ENCODE measurements at places on chromosomes 7 and 10.
A peak's percentile ranks its signal among the peaks of the same experiment; 100 is the strongest.

GRCh38 chr7:37052705-37053104, 328.4 kb upstream of the AOAH start:
- peak; percentile 56 for DNase-seq

GRCh38 chr10:76882245-76882644, 755.4 kb downstream of the KCNMA1 start:
- DNase-seq: no peak

- DNase-seq: no peak
Measured at GRCh38 chr7:5695727-5696345, 85.6 kb downstream of the RNF216 start.

- no peak for DNase-seq
Measured at GRCh38 chr10:7233259-7233991, 177.4 kb downstream of the SFMBT2 start.

- no peak for DNase-seq
Measured at GRCh38 chr7:7018290-7018689, 164.1 kb upstream of the C1GALT1 start.

DNA sequence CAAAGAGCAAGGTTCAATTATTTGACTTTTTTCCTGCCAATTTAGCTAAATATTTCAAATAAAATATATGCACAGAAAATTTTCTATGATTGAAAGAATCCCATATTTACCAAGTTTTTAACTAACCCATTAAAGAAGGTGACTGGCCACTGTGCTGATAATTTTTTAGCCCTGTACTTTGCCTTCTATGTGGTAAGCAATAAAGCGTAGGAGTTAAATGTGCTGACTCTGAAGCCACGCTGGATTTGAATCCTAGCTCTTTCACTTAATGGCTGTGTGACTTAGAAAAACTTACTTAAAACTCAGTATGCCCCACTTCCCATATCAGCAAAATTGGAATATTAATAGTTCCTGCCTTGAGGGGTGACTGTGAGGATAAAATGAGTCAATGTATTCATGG, 82.1 kb downstream of the NEUROD6 start:
- DNase-seq: no peak

DNA sequence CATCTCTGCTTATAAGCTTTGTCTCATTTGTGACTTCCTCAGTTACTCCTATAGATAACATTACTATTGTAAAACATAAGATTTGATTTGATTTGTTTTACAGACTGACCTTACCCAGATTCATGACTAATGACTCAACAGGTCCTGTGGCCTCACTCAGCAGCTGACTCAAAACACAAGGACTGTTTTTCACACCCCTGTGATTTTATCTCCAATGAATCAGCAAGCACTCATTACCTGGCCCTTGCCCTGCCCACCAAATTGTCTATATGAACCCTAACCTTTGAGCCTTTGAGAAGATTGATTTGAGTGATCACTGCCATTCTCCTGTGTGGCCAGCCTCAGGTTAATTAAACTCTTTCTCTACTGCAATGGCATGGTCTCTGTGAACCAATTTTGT, 1064.6 kb upstream of the LRRTM3 start:
- peak; percentile 54 for DNase-seq

GRCh38 chr7:137670222-137671064, 176.3 kb downstream of the DGKI start:
- no peak for DNase-seq

DNA sequence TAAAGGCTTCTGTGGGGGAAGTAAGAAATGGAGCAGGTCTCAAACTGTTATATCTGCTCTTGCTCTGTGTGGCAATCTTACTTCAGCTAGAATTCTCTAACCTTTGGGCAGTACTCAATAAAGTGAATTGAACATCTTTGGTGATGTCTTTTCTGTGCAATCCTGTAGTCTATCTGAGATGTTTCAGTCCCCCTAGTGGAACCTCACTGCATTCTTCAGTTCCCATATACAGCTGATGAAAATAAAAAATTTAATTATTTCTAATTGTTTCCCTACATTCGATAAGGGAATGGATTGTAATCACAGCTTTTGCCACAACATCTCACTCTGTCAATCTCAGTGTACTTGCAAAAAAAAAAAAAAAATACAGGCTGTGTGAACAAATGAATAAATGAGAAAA, 522.6 kb downstream of the DNAJB9 start:
- peak; percentile 33 for DNase-seq

DNA sequence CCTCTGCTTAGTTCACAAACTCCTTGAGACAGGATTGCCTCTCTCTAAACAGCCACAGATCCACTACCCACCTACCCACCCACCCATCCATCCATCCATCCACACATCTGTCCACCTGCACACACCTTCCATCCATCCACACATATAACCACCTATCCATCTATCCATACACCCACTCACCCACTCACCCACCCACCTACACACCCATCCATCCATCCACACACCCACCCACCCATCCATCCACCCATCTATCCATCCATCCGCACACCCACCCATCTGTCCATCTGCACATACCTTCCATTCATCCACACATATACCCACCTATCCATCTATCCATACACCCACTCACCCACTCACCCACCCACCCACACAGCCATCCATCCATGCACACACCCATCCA, 9.7 kb downstream of the TECPR1 start:
- DNase-seq: no peak

DNA sequence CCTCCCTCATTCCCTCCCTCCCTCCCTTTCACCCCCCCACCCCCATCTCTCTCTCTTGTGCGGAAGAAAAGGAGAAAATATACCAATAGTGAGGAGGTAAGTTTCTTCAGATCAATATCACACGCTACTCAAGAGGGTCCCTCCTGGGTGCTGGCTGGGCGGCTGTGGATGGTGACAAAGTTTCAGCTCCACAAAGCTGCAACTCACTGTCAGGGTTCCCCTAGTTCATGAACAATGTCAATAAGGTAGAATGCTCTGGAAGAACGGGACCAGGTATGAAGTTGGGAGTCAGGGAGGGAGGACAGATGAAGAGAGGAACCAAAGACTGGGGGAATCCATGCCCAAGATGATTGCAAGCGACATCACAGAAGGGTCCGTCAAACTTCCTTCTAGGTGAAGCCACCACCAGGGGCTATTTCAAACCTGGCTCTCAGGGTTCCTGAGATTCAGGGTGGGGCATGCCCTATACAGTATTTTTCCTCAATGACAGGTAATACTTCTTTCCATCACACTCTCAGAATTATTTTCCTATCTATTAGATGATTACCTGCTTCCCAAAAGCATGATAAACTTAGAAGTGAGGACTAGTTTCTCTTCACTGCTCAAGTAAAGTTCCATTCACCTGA, 1.4 kb upstream of the PDE1C start:
- DNase-seq: no peak

GRCh38 chr10:21531164-21531563, 2.9 kb upstream of the MLLT10 start:
- peak; percentile 43 for DNase-seq

DNA sequence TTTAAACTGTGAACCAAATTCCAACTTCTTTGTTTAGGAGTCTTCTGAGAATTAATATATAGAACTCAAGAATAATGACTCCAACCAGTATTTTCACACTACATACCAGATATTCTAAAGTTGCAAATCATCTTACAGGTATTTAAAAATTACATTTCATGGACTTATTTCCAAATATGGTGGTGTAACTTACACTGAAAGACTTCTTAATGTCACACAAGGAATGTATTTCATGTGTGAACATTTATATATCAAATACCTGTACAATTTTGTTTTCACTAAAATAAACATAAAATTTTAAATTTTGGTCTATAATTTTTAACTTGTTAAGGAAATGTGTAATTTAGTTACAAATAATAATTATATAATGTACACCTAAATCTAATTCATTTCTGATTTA, 2.6 kb upstream of the CDK6 start:
- DNase-seq: no peak
